ENCODE measurements at places on chromosomes 5 and 9. TPM values are rescaled to one million over a fixed set of nuclear protein-coding genes. Genes with fewer than 3 reads are reported as not detected.

Gene CXCL14
- not detected for total RNA-seq

Gene AGXT2
- not detected for total RNA-seq

Gene BTNL3
- total RNA-seq: not detected

Gene RALGPS1
- 1.7 TPM for total RNA-seq

Gene CCDC171
- 2.1 TPM for total RNA-seq

Gene COL23A1
- 0.13 TPM for total RNA-seq

Gene PCDHA6
- not detected for total RNA-seq

Measured in activated CD8-positive, alpha-beta memory T cell treated with anti-CD3 and anti-CD28 coated beads for 36 hours (primary cell).